Urothelium cell line (cell line): ENCODE measurements at places on chromosomes 2 and 18.

- DNase-seq = no peak
Observed at GRCh38 chr2:228118940-228119339, 62.5 kb downstream of the SPHKAP start.

GRCh38 chr2:138395565-138396306, 105.8 kb upstream of the SPOPL start:
- DNase-seq = peak; percentile 43

DNA sequence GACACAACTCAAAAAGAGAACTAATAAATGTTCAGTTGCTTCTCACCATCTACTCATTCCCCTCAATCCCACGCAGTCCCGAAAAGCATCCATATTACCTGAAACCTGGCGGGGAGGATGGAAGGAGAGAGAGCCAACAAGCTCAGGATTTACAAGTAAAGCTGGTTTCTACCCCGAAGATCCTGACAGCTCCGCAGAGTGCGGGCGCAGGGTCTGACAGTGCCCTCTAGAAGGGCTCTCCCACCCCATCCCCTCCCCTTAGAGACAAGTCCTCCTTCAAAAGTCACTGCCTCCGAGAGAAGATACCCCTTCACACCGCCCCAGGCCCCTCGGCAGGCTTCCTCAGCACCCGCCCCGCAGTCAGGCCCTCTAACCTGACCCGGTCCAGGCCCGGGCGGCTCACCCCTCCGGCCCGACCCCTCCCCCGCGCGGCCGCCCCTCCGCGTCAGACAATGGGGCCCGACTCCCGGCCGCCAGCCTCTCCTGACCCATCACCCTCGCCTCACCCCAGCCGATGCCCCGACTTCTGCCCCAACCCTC, 550 bp downstream of the RAB1A start:
- peak; percentile 37 for DNase-seq

DNA sequence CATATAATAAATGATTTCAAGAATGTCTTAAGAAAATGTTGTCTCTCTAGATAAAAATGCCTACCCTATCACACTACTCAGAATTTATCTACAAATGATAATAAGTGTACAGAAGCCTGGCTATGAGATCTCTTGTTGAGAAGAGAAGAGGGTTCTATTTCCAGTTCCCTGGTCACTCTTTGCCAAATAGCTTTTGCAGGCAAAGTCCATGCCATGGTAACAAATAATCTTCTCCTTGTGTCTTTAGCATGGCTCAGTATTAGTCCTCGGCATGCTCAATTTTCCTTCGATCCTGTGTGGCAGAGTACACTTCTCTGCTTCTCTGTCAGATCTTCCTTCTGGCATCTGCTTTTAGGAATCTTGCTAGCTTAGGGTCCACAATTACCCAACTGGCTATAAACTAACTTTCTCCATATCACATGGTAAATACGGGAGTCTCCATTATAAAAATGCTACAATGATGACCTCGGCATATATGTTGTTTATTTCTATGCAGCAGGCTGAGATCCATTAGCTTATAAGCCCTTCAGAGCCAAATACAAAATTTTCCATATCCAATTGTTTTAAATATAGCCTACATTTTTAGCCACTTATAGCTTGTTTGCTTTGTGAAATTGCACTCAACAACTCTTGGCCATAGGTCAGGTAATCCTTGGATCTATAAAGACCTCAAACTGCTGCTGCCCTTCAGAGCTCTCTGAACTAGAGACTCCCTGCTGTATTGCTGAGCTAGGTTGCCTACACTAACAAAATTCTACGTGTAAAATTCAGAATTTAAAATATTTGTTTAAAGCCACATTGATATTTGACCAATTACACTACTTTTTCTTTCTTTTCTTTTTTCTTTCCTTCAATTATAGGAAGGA, 157.5 kb downstream of the FSIP2 start:
- DNase-seq = no peak

GRCh38 chr2:84613082-84613481, 96.8 kb downstream of the DNAH6 start:
- peak; percentile 74 for DNase-seq

DNA sequence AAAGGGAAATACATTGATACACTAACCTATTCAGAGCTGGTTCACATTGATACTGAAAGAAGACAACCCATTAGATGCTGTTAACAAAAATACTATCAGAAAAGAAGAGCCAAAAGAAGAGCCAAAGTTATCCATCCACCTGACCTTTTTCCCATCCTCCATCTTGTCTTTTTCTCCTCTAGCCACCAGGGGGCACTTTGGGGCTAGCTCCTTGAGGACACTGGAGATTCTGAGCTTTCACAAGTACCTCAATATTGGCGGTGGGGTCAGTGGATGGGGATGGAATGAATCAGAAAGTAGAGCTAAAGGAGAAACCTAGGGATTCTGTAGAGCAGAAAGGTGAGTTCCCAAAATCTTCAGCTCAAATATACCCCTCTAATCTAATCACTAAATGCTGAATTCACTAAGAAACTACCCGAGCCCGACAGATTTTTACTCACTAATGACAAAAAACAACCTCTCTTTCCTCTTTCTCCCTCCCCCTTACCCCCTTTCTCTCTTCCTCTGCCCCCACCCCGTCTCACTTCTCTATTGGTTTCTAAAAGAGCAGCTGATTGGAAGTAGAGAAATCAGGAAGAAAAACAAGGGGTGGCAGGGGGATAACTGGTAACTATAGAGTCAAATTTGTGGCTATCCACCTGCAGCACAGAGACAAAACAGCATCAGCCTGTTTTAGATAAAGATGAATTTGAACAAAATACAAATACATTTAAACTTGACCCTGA, 203.3 kb downstream of the TCF4 start:
- peak; percentile 10 for DNase-seq

- DNase-seq = no peak
Observed at GRCh38 chr2:211251016-211251415, 694.6 kb downstream of the CPS1 start.

DNA sequence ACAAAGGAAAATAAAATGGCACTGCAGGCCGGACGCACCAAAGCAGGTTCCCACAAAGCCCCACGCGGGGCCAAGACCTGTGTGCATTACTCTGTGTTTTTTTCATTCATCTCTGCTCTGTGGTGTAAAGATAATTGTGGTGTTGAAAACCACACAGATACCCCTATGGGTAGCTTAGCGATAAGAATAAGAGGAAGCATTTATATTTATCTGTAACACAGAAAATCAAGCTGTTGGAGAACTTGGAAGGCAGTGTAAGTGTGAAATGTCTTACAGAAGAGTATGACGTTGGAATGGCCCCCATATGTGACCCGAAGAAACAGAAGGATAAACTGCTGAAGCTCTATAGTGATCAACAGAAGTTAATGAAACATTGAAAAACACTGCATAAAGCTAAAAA, 20.3 kb upstream of the MARCO start:
- no peak for DNase-seq

- DNase-seq = no peak
Observed at GRCh38 chr2:48445091-48445725, 84.7 kb upstream of the STON1 start.

DNA sequence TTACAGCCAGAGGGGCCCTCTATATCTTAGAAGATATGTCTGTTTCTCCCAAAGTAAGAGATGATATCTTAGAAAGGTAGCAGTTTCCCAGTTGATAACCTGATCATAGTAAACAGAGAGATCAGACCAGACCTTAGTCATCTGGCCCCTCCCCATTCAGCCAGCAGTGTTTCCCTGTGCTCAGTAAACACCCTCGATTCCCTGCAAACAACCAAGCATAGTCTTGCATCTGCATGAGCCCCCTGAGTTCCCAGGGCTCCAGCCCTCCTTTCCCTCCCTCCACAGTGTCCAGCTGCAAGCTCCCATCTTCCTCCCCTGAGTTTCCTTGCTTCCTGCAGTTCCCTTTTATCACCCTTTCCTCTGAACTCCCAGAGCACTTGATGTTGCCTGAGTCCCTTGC, 20.3 kb downstream of the NRP2 start:
- DNase-seq = no peak

- DNase-seq = peak; percentile 25
Observed at GRCh38 chr18:27750014-27750413, 426.9 kb downstream of the CDH2 start.

GRCh38 chr2:227782804-227783203, 30.8 kb upstream of the CCL20 start:
- no peak for DNase-seq

DNA sequence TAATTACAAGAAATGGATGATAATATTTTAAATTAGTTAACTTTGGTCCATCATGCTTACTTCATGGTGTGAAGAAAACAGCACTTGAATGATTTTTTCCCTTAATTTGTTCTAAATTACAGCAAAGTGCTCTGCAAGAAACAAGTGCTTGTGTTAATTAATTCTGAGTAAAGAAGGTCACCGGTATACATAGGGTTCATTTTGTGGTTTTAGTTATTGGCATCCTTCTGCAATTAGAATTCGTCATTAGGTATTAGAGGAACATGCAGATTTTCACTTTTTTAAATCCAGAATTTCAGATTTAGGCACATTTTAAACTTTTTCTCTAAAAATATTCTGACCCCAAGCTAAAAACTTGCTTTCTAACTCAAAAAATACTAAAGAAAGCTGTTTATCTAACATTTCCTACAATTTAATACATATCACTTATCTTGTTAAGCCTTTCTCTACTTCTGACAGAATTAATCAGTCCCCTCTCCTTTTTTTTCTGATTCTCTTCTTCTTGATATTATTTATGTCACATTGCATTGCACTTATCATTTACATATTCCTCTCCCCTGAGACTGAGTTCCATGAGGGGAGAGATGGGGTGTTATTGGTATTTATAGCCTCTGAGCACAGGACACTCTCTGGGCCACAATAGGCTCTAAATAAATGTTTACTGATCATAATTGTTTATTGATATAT, 129.2 kb downstream of the PLA2R1 start:
- DNase-seq = no peak

DNA sequence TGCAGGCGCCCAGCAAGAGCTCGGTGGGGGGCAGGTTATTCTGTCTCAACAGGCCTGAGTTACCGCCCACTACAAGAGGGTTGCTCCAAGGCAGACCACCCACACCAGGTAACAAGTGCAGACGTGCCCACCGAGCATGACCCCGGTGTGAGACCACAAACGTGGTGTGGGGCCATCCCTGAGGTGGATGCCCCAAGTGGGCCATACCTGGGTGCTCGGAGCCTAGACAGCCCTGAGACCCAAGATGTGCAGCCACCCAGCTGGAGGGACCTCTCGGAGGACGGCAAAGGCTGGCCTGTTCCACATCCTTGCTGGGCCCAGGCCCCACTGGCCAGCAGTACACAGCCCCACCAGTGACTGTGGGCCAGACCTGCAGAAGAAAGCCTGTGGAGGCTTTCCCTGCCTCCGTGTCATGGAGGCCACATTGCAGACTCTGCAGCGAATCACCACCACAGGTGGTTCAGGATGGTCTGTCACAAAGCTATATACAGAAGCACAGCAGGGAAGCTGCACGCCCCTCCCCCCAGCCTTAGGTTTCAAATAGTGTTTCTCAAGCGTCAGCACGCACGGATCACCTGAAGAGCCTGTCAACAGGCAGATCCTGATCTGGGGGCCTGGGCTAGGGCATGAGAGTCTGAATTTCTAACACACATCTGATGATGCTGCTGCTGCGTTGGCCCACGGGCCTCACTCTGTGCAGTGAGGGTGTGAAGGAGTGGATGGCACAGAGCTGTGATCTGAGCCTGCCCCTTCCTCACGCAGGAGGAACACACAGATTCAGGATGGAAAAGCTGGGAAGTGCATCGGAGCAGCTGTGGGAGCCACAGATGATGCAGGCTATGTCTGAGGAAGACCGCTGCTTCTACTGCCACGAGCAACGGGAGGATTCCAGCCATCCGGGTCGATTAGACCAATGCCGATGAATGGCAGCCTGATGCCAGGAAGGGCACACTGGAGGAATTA, 96.8 kb downstream of the UXS1 start:
- no peak for DNase-seq

DNA sequence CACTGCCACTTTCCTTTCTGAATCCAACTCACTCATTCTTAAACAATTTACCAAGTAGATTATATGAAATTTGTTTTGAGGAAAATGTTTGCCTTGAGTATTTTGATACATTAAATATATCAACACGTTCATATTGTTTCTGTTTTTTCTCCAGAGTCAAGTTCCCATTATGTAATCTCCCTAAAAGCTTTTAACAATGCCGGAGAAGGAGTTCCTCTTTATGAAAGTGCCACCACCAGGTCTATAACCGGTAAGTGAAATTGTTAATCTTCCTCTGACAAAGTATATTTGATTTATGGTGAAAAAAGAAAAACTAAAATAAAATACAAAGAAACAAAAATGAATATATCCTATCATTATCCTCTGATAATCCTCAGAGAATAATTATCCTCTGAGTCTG, 838.6 kb downstream of the MBD2 start:
- no peak for DNase-seq

DNA sequence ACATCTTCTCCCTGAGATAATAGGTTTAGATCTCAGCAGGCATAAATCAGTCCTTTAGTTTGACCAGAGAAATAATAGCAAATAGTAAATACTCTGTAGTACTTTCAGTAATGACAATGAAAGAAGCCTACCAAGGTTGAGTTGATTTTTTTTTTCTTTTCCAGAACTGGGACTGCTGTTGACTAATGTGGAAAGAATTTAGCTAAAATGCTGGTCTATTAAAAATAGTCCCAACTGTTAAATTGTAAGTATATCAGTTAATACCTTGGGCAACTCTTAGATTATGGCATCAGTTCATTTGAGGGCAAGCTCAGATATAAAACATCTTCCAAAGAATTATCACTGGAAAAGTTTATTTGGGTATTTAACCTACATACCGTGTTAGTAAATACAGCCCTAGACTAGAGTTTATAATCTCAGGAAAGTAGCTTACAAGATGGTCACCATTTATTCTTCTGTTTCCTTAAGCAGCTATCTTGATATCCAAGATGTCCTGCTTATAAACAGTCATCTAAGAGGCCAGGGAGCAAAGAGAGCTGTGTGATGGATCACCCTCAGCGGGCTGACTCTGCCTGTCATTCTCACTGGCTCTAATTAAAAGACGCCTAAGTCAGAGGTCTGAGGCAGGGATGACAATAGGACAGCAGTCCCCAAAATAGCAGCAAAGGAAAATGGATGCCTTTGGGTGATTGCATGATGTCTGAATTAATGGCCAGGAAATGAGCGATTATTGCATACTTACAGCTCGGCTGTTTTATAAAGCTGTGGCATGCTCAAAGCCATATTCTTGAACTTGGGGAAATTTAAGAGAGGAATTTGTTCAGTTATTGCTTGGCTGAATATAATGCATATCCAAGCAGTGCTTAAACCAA, 121.3 kb downstream of the MTX2 start:
- no peak for DNase-seq

DNA sequence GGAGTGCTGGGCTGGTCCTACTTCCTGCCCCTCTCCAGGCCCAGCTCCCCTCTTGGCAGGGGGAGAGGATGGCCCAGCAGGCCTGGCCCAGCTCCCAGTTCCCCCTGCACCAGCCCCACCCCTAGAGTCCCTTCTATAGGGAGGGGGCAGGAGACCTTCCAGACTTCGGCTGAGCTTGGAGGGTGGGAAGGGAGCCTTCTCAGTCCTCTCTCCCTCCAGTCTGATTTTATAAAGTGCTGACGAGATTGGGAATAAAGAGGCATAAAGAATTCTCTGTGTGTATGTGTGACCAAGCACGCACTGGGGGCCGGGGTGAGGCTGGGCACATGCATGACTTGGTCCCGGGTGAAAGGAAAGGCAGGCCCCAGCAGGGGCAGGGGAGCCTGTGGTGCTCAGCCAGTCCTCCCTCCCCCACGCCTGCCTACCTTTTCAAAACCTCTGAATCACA, 5.1 kb downstream of the CHPF start:
- DNase-seq = no peak
